ENCODE measurements at places on chromosomes 16 and 17.

- DNase-seq: no peak
Measured at GRCh38 chr16:14356064-14356463, 274.0 kb downstream of the PARN start.

- no peak for DNase-seq
Measured at GRCh38 chr17:58156839-58157803, 8.9 kb downstream of the OR4D1 start.

GRCh38 chr17:29292992-29293889, 707 bp downstream of the NUFIP2 start:
- peak; percentile 78 for DNase-seq

GRCh38 chr17:41625602-41626001, 1.2 kb upstream of the KRT17 start:
- DNase-seq: no peak

GRCh38 chr17:62625870-62626200, 1.6 kb upstream of the MRC2 start:
- no peak for DNase-seq

GRCh38 chr17:19464031-19465026, 53.3 kb downstream of the RNF112 start:
- no peak for DNase-seq

DNA sequence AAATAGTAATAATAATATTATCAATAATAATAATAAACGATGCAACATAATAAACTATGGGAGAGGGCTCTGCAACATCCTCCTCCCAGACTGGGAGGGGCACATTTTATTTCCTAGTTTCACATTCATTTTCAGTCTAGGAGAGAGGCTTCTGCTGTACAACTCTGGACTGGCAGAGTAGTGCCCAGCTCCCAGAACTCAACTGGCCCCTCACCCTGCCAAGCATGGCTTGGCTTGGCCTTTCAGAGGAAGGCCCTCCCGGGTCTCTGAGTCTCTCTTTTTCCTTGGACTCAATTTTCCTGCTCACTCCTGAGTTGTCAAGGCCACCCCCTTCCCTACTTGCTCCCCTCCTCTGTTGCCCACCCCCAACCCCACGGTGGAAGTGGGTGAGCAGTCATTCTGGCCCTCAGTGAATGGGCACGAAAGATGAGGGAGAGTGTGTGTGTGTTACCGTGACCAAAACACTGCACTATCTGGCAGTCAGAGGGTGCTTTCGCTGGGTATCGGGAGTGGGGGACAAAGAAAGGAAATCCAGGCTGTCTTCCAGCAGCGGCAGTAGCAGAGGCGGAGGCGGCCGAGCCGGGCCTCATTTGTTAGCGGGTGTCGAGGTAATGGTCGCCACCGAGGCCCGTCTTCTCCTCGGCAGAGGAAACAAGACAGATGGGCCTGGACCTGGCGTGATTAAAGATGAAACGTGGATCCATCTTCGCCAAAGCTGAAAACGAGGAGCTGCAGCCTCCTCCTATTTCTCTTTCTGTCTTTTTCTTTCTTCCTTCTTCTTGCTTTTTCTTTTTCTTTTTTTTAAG, 2.3 kb downstream of the HOXB4 start:
- no peak for DNase-seq

DNA sequence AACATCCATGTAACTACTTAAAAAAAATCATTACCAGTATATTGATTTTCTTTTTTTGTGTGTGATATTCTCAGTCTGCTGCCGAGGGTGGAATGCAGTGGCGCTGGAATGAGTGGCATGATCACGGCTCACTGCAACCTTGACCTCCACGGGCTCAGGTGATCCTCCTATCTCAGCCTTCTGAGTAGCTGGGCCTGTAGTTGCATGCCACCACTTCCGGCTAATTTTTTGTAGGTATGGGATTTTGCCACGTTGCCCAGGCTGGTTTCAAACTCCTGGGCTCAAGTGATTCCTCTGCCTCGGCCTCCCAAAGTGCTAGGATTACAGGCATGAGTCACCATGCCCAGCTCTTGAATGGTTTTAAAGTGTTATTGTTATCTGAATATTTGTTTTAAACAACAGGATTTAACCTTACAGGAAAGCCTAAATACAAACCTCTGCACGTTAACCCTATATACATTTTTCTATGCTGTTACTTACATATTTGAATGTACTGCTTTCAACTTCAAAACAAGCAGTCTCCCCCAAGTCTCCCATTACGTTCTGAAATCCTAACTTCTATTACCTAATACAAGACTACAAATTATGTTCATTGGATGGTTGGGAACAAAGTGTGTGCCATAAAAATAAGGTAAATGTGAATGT, 61.7 kb downstream of the KPNA2 start:
- DNase-seq: no peak

DNA sequence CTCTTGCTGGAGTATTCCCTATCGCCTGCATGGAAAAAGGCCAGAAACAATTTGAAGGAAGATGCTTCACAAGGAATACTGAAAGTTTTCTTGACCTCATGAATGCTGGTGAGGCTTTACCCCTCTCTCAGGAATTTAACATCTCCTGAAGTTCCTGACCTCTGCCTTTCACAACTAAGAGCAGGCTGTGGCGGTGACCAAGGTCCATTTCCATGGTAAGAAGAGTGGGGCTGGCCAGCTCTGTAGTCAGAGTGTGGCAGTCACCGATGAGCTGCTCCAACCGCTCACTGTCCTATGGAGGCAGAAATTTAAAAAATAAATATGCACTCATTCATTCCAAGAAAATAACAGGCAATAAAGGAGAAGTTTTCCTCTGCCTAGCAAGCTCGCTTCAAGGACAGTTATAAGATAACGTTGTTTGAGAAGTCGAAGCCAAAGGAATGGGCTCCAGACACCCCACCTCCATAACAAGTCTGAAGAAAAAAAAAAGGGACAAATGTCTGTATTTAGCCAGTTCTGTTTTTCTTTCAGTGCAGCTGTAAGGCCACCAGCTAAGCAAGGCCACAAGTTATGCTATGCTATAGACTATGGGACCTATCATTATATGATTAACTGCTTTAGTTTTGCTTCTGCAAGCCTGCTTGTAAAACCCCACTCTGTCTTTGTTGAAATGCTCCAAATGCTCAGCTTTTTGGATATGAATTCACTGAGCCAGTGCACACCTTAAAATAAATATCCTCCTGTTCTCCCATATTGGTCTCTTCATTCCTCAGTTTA, 6.0 kb upstream of the CCL4L2 start:
- DNase-seq: no peak

GRCh38 chr17:58039975-58040374, 32.9 kb upstream of the SRSF1 start:
- DNase-seq: no peak

DNA sequence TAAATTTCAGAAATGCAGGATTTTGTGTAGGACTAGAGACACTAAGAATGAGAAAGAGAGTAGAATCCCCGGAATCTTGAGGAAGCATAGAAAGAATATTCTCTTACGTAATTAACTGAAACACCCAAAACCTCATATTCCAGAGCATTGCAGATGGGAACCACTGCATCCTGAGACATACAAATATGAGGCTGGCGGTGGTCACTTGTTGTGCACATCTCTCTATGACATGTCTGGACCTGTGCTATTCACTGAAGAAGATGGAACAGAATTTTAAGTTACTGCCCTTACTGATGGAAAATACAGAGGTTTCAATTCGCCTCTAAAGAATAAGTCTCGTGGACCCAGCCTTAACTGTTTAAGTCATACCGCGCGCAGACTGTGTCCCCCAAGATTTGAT, 806 bp downstream of the RAD51C start:
- no peak for DNase-seq

DNA sequence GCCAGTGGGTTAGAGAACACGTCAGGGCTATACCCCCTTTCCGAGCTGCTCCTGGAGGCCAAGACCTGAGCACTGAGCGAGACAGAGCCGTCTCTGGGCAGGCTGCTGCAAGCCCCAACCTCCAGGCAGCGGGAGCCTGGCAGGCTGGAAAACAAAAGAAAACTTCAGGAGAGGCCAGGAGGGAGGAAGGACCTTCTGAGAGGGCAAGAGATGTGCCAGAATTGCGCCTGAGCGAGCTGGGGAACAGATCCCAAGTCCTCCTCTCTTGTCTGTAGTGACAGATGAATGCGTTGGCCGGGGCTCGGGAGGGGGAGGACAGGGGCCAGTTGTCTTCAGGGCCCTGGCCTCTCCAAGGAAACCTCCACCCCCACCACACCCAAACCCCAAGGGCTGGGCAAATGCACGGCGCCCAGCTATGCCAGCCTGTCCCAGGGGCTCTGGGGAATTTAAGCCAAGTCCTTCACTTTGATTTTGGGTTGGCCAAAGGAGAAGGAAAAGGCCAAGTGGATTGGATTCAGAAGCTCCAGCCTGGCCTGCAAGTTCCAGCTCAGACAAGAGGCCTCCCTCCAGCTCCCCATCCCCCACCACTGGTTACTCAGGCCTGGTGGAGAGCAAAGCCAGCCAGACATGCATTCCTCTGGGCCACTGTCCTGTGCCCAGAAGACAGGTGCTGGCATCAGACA, 18.1 kb downstream of the SDK2 start:
- no peak for DNase-seq

DNA sequence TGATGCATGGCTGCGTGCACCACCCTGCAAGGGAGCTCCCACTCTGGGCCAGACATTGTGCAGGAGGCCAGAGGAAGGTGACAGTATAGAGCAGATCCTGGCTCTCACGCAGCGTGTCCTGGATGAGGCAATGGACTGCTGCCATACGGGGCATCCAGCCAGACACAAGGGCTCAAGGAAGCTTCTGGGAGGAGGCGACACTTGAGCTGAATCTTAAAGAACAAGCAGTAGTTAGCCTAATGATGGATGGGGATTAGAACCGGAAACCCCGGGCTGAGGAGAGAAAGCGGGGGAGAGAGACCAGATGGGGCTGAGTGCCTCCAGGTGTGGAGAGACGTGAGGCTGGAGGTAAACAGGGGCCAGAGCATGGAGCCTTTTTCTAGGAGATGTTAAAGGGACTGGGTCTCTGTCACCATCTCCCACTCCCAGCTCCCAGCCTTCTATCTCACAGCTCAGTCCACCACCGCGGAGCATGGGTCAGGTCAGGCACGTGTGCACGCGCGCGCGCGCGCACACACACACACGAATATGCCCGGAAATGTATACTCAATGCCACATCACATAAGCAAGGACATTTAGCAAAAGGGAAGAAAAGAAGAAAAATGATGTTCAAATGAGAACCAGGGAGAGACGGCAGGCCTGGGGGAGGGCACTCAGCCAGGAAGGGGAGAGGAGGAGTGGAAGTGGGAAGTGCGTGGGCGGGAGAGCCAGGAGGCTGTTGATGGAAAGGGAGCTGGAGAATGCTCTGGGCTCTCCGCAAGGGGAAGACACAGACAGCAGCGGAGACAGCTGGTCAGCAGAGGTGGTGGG, 46.3 kb downstream of the CCDC42 start:
- no peak for DNase-seq

DNA sequence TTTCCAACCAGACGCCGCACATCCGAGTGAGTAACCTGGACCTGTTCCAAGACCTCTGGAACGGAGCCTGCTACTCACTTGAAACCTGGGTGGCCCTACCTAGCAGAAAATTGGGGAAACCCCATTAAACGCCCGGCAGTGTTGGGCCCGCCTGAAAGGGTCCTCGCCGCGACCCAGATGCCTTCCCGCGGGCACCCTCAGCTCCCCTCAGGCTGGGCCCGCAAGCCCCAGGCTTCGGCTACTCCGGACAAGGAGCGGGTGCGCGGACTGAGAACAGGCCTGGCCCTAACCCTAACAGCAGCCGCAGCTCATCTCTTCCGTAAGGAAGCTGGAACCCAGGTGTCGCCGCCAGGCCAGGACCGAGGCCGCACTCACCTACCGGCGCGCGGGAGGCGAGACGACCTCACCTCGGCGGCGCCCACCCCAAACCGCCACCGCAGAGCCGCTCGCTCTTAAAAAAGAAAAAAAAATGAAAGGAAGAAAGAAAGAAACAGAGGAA, 344 bp downstream of the PSME3IP1 start:
- no peak for DNase-seq

GRCh38 chr17:8868529-8868951, 1.1 kb upstream of the PIK3R6 start:
- DNase-seq: no peak

DNA sequence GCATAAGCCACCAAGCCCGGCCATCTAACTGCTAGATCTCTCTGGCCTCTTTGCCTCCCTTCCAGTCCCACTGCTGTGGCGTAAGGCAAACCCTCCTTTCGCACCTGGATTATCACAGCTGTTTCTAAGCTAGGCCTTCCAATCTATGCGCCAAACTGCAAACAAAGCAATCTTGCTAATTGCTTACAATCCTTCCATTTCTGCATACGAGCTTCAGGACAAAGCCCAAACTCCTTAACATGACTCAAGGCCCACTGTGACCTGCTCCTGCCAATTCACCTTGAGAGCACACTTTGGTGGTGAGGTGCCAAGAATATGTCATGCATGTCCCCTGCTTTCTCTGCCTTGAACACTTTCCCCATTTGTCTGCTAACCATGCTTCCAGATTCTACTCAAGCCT, 6.0 kb upstream of the ARL5C start:
- DNase-seq: no peak

GRCh38 chr17:81148986-81149533, 16.2 kb upstream of the PVALEF start:
- DNase-seq: no peak

GRCh38 chr17:55144518-55144917, 120.2 kb upstream of the HLF start:
- DNase-seq: no peak

GRCh38 chr16:67147437-67148140, 3.2 kb downstream of the B3GNT9 start:
- DNase-seq: no peak

DNA sequence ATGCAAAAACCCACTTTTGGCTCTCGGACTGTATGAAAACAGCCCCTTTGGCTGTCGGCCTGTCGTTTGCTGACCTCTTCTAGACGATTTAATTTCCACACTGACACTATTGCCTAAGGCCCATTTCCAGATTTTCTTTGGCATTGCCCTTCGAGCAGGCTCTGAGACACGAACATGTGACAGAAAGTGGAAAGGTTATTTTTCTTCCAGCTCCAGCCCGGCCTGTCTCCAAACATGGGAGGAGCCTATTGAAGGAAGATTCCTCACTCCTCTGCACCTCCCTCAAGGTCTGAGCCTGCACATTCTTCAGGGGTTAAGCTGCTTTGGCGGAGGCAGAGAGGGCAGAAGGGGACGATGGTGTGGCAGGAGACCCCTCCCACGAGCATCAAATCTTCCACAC, 85.9 kb upstream of the FOXF1 start:
- DNase-seq: no peak

DNA sequence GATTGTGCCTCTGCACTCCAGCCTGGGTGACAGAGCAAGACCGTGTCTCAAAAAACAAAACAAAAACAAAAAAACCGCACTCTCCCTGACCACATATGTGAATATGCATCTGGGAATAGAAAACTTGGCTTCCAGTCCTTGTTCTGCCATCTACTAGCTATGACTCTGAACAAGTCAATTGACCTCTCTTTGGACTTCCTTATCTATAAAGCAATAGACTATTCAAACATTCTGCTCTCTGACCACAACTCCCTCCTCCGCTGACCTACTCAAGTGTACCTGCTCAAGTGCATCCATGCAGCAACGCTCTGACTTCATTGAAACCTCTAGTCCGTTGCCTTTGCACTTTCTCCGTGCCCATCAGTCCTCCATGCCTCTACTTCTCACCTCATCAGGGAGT, 52.6 kb upstream of the KDM6B start:
- DNase-seq: peak; percentile 43

Data from Caco-2 (cell line).